ENCODE measurements at places on chromosomes 6 and 20. TPM values are rescaled to one million over a fixed set of nuclear protein-coding genes. Genes with fewer than 3 reads are reported as not detected.

- peak; percentile 60 for DNase-seq
These were observed 9.0 kb downstream of the SFT2D1 start for GRCh38 chr6:166333172-166333995.

DNA sequence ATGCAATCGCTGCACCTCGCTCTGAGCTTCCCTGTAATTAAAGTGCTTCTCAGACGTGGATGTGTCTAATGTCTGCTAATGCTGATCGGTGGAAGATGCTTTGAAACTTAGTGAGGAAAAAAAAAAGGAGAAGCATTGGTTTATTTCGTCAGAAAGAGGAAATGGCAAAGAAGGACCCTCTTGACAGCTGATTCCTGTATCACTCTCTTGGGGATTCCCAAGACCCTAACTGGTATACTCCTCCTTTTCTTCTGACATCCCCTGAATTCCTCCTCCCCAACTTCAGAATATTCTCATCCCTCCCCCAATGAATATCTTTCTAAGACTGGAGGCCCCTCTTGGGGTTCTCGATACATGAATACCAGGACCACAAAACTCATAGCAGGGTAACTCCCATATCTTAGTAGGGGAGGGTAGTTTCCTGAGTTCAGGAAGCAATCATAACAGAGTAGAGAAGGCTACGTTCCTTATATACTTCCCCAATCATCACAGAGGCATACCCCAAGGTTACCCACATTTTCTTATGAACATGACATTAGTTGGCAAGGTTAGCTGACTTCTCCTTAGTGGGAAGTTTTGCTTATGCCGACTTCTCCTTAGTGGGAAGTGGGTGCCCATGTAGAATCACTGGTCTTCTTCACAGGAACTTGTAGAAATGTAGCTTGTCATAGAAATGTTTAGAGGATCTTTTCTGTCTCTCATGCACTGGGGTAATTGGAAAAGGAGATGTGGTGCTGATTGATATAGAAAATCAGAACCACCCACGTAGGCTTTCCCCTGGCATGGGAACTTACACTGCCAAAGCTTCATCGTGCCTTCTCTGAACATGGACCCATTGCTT lies 63.8 kb upstream of the ATXN1 start:
- DNase-seq: no peak

KIAA0408 gene
- 2.7 TPM for total RNA-seq

GRCh38 chr6:157879034-157879872 lies 56.2 kb downstream of the SNX9 start:
- DNase-seq: no peak

Data from activated CD4-positive, alpha-beta T cell treated with anti-CD3 and anti-CD28 coated beads, Interleukin-2, amount 10 ng/mL, durations not matched to agents 7 days and 5 days (primary cell).